ENCODE measurements at places on chromosomes 11 and 22. TPM values are rescaled to one million over a fixed set of nuclear protein-coding genes. Genes with fewer than 3 reads are reported as not detected.

DNA sequence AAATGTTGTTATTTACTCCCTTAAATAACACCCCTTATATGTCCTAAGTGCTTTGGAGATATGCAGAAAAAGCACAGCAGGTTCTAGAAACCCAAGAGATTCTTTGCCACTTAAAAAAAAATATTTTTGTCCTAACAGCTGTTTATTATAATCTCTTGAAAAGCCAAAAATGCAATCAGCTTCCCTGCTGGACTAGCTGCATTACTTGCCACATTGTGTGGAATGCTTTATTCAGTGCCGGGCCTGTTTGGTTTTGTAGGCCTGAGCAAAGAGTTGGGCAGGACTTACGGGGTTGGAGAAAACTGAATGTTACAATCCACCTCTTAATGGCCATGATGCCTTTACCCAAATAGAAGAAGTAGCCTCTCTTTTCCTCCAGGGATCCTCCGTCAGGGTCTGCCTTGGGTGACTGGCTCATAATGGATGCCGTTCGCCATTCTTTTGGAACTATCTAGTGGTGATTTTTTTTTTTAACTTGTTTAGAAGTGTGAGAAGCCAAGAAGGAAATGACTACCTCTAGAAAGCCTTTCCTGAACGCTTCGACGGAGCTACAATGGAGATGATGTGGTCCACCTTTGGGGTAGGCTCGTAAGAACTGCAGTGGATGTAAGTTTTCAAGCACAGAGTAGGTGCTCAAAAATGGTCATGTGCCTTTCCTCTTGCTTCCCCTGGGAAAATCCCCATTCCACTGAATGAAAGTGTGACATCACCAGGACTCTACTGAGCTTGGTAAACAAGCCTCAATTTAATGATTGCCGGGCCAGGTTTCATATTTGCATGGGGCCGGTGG, 241.3 kb upstream of the NCAM1 start:
- no peak for DNase-seq

DNA sequence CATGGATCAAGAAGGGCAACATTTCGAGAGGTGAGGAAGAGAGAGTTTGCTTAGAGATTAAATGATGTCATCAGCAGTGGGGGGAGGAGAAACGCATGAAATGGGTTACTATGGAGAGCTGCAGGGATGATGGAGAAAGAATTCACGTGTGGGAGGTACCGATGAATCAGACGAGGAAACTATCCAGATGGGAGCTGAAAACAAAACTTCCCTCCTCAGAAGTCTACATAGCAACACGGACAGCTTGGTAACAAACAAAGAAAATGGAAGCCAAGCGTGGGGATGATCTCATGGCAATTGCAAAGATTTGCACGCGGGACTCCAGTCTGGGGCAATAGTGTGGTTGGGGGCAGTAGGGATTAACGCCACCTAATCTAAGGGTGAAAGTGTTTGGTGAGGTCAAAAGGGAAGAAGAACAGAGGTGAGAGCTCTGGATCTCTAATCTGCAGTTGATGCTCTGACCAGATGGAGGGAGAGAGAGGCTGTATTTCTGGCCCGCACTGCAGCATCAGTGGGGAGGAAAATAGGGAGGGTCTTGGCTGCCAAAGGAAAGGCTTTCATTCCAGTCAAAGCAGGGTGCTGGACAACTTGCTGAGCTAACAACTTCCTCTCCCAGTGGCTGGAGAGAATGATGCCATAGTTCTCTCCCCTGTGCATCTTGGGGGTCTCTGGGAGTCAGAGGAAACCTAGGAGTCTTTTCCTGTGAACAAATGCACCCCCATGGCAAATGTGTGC, 43.4 kb upstream of the CSNK2A3 start:
- DNase-seq, result no peak

- DNase-seq, result peak; percentile 75
Measured at GRCh38 chr22:32486656-32487390, 12.2 kb downstream of the FBXO7 start.

The SLC16A8 gene
- polyA plus RNA-seq, result 0.84 TPM

The OR6T1 gene
- not detected for polyA plus RNA-seq

DNA sequence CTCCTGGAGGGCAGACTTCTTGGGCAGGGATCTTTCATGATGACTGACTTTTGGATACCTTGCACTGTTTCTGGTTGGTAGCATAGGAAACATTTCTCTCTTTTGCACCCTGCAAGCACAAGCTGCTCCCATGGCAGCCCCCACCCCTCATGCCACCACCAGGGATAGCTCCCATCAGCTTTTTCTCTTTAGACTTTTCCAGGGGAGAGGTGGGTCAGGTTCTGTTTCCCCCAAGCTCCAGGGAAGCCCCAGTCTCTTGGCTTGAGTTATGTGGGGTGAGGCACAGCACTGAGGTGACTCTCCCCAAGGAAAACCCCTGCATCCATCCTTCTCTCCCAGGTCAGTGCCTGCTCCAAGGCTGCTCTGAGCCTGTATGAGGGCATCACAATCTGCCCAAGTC, 22.5 kb downstream of the LRRC32 start:
- DNase-seq, result no peak

DNA sequence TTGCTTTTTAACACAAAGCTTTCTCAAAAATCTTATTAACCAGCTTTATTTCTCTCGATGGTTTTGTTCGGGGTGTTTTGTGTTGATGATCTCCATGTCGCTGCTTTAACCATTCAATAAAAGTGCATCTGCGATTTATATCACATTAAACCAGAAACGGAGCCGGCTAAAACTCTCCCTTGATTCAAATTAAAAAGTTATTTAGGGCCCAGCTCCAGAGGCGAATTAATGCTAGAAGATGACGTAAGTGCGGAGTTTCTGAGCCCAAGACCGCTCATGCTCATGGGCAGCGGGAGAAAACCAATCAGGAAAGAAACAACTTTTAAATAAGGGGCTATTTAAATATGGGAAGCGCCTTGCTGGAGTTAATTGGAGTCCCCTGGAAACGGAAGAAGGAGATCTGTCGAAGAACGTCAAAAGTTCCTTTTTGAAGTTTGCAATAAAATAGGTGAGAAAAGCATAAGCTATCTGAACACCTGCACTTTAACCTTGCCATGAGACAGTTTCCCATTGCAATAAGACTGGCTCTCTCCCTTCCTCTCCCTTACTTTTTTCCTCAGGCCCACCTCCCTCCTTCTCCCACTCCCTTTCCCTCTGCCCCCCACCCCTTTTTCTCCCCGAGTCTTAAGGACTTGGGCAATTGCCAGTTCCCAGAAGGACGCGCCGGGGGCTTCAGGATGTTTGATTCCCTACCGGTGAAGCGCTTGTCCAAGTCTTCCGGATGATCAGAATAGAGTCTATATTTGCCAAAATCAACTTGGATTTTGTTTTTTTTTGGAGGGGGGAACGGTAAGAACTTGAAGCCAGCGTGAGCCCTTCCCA, 1.9 kb upstream of the DBX1 start:
- no peak for DNase-seq

GRCh38 chr22:20488946-20489345, 6.6 kb downstream of the KLHL22 start:
- DNase-seq, result no peak

- DNase-seq, result no peak
Measured at GRCh38 chr11:107969219-107969618, 39.5 kb upstream of the CUL5 start.

- no peak for DNase-seq
Measured at GRCh38 chr22:18068381-18068988, 9.3 kb upstream of the PEX26 start.

DNA sequence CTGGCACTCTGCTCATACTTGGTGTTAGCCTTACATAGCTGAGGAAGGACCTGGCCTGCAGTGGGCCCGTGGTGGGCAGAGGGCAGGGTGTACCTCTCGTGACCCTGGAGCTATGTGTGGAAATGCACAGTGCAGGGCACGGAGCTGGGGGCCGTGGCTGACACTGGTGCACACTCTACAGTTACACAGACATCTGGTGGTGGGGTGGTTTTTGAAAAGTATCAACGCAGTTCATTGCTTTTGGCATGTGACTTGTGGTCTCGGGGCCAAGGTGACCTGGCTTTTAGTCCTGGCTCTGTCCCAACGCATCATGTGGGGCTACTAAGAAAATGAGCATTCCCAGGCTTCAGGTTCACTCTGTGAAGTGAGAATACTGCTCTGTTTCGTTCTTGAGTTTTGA, 553.6 kb downstream of the NTM start:
- DNase-seq, result no peak

The TMPRSS4 gene
- polyA plus RNA-seq, result 3.5 TPM

GRCh38 chr22:44623771-44624510, 78.1 kb upstream of the PRR5 start:
- no peak for DNase-seq
